Muscle of leg (tissue), 16 donors: ENCODE measurements at places on chromosomes 12 and 14. TPM values are rescaled to one million over a fixed set of nuclear protein-coding genes. Genes with fewer than 3 reads are reported as not detected.

- DNase-seq: no peak
These were observed 3.0 kb downstream of the KIF5A start for GRCh38 chr12:57552835-57553313.

TESPA1 gene
- polyA plus RNA-seq: 2.2 TPM

DNA sequence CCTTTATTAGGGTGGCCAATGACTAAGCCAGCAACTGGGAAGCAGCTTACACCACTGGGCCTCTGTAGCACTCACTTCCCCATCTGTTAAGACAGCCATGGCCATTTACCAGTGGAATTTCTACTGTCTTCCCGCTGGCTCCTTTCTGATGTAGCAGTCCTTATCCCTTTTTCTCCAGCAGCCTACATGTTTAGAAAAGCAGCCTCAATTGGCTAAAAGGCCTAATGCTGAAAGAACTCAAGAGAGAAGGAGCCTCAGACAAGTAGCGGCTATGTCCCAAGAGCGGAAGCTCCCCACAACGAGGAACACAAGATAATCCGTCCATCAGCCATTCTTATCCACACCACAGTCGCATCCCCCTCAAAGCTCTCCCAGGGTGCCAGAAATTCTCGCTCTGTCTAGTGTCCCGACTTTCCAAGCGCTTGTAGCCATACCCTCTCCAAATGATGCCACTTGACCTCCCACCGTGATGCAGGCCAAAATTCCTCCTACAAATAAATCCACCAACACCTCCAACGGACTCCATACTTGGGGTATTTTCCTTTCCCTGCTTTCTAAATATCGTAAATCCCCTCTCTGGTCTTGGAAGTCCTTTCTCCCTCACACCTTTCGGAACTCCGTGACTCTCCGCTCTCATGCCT is 624 bp downstream of the M6PR start:
- DNase-seq: peak; percentile 42

- DNase-seq: no peak
These were observed 126.7 kb downstream of the CALM1 start for GRCh38 chr14:90523544-90523943.
